ENCODE measurements at places on chromosomes 1 and 21.
A peak's percentile ranks its signal among the peaks of the same experiment; 100 is the strongest.

GRCh38 chr21:29680273-29680672 lies 259.5 kb downstream of the GRIK1 start:
- DNase-seq, result no peak

DNA sequence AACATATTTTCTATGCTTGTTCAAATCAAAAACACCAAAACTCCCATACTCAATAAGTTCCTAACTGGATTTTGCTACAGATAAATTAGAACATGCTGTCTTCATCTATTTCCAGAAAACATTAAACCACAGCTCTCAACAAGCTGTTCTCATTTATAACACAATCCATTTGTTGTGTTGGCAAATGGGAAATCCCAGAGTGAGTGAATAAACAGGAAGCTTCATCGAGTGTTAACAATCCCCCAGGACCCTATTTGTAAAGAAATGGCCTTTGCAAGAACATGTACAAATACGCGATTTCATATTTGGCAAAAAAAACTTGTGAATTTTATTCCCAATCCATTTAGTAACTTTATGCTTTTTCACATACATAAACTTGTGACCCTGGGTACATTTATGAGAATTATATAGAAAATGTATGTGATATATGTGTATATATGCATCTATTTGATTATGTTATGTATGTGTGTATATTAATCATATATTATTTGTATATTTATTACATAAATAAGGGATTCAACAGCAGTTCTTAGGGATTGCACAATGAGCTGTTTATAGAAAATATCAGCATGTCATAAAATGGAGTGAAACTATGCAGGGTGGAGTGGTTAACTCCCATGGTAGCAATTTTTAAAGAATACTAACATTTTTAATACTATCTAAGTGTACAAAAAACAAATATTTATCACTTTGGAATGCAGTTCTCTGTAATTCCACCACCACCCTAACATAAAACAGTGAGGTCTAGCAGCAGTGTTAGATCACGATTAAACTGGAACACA lies 160.0 kb downstream of the NEGR1 start:
- DNase-seq, result no peak

GRCh38 chr1:107794571-107794970 lies 170.4 kb downstream of the VAV3 start:
- no peak for DNase-seq

GRCh38 chr1:201268604-201269151 lies 14.6 kb upstream of the PKP1 start:
- DNase-seq, result no peak

DNA sequence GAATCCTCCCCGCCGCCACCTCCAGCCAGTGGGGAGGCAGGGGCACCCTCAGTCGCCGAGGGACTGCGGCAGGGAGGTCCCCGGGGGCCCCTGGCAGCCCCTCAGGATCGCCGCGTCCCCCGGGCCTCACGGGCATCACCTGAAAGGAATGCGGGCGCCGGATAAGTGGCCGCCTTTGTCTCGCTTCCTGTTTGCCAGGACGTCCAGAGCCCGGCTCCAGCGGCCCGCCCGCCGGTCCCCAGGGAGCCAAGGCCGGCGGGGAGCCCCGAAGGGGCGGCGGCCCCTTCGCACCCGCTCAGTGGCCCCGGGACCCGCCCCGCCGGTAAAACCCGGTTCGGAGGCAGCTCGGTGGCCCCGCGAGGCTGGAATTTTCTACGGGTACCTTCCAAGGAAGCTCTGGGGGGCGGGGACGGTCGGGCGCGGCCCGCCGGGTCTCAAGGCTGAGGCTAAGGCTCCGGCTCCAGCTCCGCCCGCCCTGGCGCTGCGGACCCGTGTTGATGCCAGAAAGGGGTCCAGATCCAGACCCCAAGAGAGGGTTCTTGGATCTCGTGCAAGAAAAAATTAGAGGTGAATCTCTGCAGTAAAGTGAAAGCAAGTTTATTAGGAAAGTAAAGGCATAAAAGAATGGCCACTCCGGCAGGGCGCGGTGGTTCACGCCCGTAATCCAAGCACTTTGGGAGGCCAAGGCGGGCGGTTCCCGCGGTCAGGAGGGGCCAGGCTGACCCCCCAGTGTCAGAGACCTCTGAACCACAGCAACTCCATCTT lies 12.6 kb downstream of the TINAGL1 start:
- no peak for DNase-seq

DNA sequence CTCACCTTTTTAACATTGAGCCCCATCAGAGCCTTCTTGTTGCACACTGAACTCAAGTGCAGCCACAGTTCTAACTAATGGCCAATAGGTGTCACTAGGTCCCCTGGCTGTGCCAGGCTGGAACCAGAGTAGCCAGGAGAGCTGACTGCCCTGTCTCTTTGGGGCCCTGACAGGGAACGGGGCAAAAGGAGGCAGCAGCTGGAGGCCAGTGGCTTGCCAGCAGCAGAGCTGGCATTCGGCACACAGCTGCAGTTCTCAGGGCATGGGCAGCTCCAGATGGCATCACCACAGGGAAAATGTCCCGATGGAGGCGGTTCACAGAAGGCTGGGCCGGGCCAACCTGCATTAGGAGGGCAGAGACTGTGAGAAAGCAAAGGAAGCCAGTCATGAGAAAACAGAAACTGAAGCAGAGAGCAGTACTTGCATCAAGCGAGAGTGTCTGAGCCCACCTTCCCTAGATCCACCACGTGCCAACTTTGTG lies 188.6 kb downstream of the FCRL5 start:
- DNase-seq, result peak; percentile 13

- no peak for DNase-seq
Measured at GRCh38 chr1:224751624-224752311, 135.7 kb downstream of the CNIH3 start.

DNA sequence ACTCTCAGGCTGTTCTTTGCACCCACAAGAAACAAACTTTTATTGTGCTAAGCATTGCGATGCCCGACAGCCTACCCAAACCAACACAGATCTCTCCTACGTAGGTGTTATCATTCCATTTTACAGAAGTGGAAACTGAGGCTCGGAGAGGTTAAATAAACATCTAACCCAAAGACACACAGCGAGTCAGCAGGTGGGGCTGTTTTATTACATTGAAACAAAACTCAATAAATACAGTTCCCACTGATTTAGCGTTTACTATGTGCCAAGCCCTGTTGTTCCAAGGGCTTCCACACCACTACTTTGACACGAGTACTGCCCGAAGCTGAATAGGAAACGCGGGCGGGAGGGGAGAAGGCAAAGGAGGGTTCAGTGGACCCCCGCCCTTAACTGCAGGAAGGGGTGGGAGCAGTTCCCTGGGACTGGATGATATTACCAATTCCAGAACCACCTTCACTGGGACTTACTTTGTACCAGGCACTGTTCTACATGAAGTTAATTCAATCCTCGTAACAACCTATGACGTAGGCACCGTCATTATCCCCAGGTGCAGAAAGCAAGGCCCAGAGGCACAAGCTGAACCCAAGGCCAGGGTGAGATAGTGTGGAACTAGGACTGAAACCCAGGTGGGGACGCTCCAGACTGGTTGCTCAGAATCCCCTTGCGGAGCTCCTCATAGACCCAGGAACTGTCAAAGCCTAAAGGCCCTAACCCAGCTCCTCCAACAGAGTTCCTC lies 19.3 kb upstream of the ALDH4A1 start:
- DNase-seq, result no peak

GRCh38 chr1:55504306-55504731 lies 289.2 kb upstream of the USP24 start:
- no peak for DNase-seq

GRCh38 chr1:181091309-181092040 lies 3.0 kb downstream of the IER5 start:
- DNase-seq, result no peak

DNA sequence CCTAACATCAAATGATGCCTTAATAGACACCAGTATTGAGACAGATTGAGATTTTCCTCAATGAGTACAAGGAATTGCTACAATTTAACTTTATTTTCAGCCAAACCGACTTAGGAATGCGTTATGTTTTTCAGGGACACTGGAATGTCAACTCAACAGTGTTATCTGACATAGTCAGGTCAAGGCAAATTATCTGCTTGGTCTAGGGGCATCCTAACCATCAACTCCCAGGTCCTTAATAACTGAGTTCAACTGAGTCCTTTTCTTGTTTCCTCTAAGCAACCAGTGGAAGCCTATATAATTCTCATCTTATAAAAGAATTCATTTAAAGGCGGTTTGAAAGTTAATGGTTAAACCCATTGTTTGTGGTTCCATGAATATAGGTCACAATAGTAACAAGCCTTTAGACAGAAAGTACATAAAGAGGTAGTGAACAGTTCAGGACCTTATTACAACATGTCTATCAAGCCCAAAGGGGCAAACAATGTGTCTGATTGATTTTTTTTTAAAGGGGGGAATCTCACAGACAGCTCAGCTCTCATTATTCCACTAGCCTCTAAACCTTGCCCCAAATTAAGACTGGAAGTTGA lies 32.3 kb upstream of the NR5A2 start:
- no peak for DNase-seq

GRCh38 chr1:205321162-205321958 lies at the start of gene NUAK2:
Gene NUAK2 (minus strand): TSS chr1:205321745. CDS start chr1:205321628, 117 bp downstream.
- no peak for DNase-seq

- DNase-seq, result no peak
Measured at GRCh38 chr1:204418174-204419063, 6.8 kb upstream of the PPP1R15B start.

GRCh38 chr1:225813214-225813964 lies 3.5 kb downstream of the EPHX1 start:
- DNase-seq, result no peak

DNA sequence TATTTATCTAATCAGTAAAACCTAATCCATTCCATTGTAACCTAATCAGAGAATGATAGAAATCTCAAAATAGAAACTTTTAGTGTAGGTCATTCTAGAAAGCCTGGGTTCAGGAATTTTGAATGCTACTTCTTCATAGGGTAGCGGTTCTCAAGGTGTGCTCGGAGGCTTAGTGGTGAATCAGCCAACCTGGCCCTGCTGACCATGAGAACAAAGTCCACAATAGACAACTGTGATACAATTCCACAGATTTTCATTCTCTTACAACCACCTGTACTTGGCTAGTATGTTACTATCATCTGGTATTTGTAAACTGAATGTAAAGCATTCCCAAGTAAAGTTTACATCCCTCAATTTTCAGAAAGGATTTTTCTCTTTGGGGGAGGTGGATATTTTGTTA lies 7.5 kb upstream of the PUM1 start:
- no peak for DNase-seq

DNA sequence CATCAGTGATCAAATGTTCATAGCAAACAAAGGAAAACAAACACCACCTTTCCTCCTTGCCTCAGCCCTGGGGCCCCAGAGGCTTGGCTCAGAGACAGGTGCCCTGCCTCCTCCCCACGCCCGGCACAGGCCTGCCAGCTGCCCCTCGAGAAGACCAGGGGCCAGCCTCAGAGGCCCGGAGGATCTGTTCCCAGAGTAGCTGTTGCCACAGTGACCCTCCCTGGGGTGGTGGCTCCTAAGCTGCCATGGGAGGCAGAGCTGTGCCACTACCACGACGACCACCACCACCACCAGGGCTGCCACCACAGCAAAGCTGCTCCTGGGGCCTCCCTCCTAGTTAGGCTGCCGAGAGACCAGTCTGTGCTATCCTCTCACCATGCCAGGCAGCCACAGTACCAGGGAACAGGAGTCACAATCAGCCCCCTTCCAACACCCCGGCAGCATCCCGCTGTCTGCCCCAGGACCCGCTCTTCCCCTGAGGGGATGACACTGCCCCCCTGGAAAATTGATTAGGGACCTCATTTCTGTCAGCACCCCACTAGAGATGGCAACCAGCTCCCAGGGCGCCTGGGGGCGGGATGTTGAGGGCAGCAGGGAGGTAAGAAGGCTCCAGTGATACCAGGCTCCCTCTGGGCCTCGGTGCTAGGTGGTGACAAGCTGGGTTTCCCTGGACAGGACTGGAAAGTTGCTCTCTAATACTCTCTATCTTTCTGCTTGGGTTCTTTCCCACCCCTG lies 30.5 kb downstream of the KCNC4 start:
- no peak for DNase-seq

- no peak for DNase-seq
Measured at GRCh38 chr1:11187494-11187893, 1.7 kb upstream of the ANGPTL7 start.

- DNase-seq, result no peak
Measured at GRCh38 chr21:17732306-17732705, 86.8 kb downstream of the C21orf91 start.

GRCh38 chr1:62294261-62294660 lies 25.0 kb downstream of the KANK4 start:
- DNase-seq, result no peak

GRCh38 chr1:232207073-232207866 lies 422.7 kb downstream of the SIPA1L2 start:
- DNase-seq, result no peak

GRCh38 chr1:213615226-213615916 lies 372.4 kb upstream of the PROX1 start:
- DNase-seq, result no peak

DNA sequence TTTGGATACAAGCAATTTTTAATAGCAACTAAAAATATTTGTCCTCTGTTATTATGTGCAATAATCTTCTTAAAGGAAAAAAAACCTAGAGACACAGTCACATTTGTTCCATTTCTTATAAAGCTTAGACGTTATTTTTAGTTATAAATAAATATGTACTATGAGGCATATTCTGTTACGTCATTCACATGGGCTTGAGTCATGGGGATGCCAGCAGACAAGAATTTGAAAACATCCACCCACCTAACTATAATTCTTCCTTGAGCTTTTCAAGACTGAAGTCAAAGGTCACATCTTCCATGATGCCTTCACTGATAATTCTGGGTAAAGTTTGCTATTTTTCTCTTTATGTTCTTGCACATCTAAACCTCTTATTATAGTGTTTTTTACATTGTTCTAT lies 268.8 kb downstream of the KCTD3 start:
- DNase-seq, result peak; percentile 56

- DNase-seq, result no peak
Measured at GRCh38 chr1:153483776-153484175, 23.3 kb upstream of the S100A7 start.

Data from non-pigmented ciliary epithelial cell (primary cell).